RWPE1 (cell line): ENCODE measurements at places on chromosomes 11 and 22.

DNA sequence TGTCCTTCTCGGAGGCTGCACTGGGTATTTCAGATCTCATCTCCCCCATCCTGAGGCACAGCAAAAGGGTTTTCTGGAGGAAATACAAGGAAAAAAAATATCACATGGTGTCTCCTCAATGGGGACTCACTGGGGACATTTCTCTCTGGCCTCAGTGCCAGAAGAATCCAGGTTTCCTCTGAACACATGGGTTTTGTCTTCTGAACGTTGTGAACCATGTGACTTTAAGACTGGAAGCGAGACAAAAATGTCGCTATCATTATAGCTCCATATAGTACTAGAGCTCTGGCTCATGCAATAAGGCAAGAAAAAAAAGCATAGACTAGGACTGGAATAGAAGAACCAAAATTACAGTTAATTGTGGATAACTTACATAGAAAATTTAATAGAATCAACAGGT, 44.9 kb upstream of the RFPL3 start:
- no peak for DNase-seq

- no peak for DNase-seq
Observed at GRCh38 chr11:108853864-108854263, 189.0 kb downstream of the DDX10 start.

DNA sequence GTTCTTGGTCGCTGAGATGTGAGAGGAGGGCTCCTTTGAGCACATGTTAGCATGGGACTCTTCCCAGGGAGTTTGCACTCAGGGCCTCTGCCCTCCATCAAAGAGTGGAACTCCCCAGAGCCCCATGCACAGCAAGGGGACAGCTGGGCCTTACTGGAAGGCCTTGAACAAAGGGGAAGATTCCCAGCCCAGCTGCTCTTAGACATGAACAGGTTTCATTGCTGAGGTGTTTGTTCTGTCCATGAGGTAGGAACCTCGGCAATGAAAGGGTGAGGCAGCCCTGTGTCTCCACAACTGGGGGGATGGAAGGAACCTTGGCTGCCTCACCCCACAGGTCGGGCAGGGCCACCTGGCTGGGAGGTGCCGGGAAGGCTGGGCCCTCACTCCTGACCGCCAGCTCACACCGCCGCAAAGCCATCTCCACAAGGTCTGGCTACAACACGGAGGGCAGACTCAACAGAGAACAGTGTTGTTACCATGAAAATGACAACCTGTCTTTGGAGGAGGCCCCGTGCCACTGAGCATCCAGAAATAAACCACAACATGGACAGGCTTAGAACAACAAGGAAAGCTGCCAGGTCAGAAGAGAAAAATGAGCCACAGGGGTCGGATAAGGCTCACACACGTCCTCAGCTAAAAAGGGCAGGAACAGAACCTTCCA, 3.2 kb downstream of the DERL3 start:
- no peak for DNase-seq

DNA sequence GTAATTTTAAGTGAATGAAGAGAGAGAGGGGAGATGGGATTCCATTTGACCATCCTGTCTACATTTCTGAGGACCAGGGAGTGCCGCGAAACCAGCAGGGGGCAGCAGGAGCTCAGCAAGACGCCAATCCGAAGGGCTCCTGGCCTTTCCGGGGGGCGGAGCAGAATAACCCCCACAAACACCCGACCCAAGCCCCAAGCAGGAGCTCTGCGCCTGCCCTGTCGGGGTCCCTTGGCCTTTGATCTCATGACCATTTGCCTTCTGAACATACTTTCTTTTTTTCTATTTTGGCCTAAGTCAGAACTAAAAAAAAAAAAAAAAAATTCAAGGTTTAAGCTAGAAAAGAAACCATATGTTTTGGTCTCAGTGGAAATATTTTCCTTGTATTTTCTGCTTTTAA, 21.9 kb upstream of the SCN2B start:
- peak; percentile 60 for DNase-seq

DNA sequence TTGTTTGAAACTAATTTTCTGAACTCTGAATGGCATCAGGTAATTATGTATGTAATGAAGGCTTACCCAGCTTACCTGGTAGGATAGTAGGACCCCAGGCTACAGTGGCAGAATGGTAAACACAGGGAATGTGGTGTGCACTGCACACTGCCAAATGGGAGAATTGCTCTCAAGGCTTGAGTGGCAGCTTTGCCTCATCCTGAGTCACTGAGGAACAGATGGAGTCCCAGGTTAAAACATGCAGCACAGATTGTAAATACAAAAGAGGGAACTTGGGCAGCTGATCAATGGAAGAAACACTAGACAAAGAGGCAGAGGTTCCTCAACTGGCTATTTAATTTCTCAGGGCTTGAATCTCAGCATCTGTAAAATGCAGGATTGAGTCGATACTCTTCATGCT, 24.4 kb downstream of the GPR83 start:
- no peak for DNase-seq

DNA sequence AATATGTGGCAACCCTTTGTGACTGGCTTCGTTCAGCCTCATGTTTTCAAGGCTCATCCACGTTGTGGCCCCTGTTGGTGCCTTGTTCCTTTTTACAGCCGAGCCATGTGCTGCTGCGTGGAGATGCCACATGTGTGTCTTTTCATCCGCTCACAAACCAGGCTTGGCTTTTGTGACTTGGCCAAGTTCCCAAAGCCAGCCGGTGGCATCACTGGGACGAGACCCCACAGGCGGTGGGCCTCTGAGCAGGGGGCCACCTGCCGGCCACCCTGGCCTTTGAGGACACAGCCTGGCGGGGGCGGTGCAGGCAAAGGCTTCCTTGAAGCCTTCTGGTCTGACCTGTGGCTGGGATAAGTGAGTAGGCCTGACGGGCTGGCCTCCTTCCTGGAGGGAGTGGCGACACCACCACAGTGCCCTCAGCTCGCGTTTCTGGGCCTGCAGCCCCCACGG, 10.5 kb downstream of the GRK2 start:
- DNase-seq: no peak

DNA sequence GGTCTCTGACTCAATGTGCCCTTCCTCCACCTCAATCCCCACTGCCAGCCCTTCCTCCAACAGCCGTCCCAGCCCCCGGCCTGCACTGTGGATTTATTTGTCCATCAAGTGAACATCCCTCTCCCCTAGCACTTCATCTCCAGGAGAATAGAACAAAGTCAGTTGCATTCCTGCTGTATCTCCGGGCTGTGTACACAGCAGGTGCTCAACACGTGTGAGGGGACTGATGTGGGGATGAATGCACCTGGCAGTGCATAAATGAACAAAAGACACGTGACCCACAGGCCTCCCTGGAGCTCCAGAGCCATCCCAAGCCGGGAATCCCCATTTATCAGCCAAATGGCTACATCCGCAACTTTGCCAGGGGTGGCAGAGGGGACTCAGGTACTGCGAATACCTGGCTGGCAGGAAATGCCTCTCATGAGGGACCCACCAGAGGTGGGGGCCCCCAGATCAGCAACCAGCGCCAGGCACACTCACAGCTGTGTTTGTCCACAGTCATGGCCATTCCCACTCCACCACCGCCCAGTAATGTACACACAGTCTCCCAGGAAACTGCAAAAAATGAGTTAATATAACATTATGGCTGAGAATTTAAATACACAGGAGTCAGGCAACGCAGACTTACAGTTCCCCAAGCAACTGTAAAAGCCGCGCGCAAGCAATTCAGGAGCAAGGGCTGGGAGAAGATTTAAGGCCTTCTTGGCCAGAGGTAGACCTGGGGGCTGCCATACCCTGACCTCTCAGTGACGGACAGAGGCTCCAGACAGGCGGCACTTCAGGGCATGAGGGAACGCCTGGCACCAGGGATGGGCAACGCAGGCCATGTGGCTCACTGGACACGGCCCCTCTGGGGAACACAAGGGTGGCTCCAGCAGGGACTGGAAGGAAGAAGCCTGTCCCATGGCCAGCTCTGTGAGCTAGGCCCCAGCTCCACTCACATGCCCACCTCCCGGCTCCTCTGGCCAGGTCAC, 50.3 kb upstream of the TCF20 start:
- no peak for DNase-seq

GRCh38 chr11:1750481-1750839, at the start of gene IFITM10:
Gene IFITM10, minus strand, starts transcription at chr11:1750595. Its CDS starts 153 bp downstream, at chr11:1750442.
- peak; percentile 52 for DNase-seq

GRCh38 chr22:19941365-19942082, at the start of the genes COMT and TXNRD2:
Gene COMT, plus strand, starts transcription at chr22:19941772. Its CDS starts 20,755 bp downstream, at chr22:19962527.
Gene TXNRD2, minus strand, starts transcription at chr22:19941818. Its CDS starts 15 bp downstream, at chr22:19941803.
- peak; percentile 64 for DNase-seq

DNA sequence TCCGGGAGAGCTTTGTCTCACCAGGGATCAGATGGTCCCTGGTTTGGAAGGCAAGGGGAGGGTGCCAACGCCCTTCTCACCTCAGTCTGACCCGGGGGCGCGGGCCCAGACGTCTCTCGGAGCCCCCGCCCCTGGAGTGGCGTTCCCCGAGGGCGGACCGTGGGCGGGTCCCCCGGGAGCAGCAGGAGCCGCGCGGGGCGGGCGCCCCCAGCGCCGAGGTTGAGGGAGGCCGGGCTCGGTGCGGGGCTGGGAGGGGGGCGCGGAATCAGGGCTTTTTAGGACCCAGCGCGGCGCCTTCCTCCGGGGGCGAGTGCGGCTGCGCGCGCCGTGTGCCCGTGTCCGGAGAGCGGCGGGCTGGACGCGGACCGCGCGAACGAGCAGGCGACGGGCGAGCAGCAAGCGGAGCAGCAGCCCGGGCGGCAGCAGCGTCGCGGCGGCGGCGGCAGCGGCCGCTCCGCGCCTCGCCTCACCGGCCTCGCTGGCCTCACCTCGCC, at the start of gene KCNC1:
KCNC1 (plus strand) TSS at position 364 of the 494 bp plus-strand sequence. CDS start 1,222 bp downstream, outside the sequence.
- DNase-seq: no peak

- DNase-seq: peak; percentile 57
Observed at GRCh38 chr11:6419009-6419631, at the start of gene APBB1. Gene APBB1, minus strand, starts transcription at chr11:6419094. Its CDS starts 7,747 bp downstream, at chr11:6411347.

DNA sequence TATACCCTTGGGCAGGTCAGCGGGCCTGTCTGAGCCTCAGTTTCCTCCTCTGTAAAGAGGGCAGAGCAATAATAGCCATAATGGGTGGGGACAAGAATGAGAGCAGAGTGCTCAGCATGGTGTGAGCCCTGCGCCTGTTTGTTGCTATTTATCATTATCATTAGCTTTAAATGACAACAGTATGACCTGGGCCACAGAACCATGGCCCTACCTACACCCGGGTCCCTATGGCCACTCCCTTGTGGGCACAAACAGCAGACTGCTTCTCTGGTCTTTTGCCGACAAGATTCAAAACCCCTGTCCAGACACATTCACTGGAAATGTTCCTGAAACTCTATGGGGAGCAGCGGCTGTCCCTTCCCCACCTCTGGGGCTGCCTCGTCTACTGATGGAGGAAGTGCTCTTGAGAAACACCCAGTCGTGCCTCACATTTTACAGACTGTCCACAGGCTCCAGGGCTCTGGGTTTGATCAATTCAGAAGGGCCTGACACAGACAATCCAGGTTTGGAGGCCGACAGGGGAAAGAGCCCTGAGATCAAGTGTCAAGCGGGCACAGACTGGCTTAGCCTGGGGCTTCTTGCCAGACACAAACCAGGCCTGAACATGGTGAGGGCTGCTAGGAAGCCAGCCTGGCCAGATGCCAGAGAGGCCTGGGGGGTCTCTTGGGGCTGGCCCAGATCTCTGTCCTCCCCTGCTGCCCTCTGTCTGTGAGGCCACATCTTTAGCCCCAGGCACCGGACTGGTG, 112.5 kb upstream of the CD82 start:
- no peak for DNase-seq
